ENCODE measurements at places on chromosomes 16 and 17. TPM values are rescaled to one million over a fixed set of nuclear protein-coding genes. Genes with fewer than 3 reads are reported as not detected.

ABCA8 gene
- not detected for total RNA-seq

GRCh38 chr16:24509536-24509935, 29.8 kb upstream of the RBBP6 start:
- DNase-seq: no peak

DNA sequence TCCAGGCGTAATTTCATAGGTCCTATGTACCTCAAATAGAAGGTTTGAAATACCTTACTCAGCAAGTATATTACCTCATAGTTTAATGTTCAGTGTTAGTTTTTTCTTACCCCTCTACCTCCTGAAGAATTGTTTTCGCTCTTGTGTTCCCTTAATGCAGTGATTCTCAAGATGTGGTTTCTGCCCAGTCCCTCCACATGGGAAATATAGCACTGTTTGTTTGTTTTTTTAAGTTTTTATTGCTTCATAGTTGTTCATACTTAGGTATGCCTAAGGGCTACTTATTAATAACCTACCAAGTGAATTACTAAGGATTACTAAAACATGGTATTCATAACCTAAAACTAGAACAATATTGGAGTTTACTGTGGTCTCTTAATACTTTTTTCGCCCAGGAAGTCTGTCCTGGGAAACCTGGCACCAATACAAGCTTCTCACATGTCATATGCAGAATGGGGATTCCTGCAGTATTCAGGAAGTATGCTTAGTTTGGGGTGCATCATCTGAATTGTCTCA, 5.0 kb downstream of the RSPRY1 start:
- no peak for DNase-seq

GRCh38 chr16:84746875-84747274, 47.1 kb downstream of the USP10 start:
- DNase-seq: no peak

DNA sequence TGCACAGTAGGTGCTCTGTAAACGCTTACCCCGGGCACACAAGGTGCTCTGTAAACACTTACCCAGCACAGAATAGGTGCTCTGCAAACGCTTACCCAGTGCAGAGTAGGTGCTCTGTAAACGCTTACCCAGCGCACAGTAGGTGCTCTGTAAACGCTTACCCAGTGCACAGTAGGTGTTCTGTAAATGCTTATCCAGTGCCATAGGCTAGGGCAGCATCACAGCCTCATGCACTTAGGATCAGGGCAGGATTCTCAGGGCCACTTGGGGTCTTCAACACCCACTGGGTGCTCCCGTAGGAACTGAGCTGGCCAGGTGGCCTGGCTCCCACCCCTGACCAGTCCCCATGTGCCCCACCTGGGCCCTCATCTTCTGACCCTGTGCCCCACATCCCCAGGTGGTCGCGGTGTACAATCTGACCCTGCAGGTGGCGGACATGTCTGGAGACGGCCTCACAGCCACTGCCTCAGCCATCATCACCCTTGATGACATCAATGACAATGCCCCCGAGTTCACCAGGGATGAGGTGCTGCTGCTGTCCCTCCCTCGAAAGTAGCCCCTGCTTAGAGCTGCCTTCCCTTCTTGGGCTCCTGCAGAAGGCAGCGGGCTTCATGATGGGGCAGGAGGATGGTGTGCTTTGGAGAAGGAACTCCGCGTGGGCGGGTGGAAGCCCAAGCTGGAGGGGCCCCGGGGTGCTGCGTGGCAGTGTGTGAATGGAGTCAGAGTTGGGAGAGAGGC, 13.1 kb downstream of the SLC22A31 start:
- DNase-seq: peak; percentile 52

DNA sequence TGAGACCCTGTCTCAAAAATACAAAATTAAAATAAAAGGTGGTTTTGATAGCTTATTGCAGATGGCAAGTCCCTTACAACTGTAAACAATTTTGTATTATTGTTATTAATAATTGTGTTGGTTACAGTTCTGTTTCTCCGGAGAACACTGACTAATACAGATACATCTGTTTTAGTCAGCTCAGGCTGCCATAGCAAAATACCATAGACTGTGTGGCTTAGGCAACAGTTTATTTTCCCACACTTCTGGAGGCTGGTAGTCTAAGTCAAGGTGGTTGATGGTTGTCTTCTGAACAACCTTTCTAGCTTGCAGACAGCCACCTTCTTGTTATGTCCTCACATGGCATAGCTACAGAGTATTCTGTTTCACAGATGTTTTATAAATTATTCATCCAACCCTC, 14.2 kb upstream of the IL21R start:
- DNase-seq: no peak

DNA sequence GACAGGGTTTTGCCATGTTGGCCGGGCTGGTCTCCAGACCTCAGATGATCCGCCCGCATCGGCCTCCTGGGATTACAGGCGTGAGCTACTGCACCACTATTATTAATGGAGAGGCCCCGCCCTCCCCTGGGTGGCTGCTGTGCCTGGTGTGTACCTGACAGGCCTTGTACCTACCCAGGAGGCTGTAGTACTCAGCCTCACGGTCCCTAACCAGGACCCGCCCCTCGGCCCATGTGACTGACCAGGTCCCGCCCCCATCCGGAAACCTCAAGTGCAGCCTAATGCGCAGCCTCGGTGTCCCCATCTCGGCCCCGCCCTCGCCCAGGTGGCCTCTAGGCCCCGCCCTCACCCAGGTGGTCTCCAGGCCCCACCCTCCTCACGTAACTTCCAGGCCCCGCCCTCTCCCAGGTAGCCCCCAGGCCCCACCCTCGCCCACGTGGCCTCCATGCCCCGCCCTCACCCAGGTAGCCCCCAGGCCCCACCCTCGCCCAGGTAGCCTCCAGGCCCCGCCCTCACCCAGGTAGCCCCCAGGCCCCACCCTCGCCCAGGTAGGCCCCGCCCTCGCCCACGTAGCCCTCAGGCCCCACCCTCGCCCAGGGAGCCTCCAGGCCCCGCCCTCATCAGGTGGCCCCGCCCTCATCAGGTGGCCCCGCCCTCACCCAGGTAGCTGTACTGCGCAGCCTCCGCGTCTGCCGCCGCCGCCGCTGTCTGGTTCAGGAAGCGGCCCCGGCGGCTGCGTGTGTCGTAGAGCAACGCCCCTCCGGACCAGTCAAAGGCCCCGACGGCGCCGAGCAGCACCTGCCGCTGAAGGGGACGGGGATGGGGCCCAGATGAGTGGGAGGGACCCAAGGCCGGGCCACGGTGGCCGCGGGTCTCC, 31.0 kb downstream of the HASPIN start:
- peak; percentile 79 for DNase-seq

All from CD8-positive, alpha-beta memory T cell (primary cell).